ENCODE measurements at places on chromosomes 16 and 17. TPM values are rescaled to one million over a fixed set of nuclear protein-coding genes. Genes with fewer than 3 reads are reported as not detected.

Gene TAC4
- not detected for total RNA-seq

Gene CCL16
- not detected for total RNA-seq

Gene GHDC
- total RNA-seq = 29.6 TPM

Gene TLCD2
- total RNA-seq = not detected

Gene NR1D1
- total RNA-seq = 19.2 TPM

- no peaks in the 10 kb centered on the region for H3K27me3 ChIP-seq
- peak overlapping the region; percentile 59 for H3K4me3 ChIP-seq
- no peaks in the 10 kb centered on the region for H3K36me3 ChIP-seq
- H3K27ac ChIP-seq = peak overlapping the region; percentile 85
- peaks cover 79% of the 10 kb centered on the region for H3K4me1 ChIP-seq
Measured at GRCh38 chr17:48444516-48445247, 14.7 kb upstream of the SKAP1 start.

DNA sequence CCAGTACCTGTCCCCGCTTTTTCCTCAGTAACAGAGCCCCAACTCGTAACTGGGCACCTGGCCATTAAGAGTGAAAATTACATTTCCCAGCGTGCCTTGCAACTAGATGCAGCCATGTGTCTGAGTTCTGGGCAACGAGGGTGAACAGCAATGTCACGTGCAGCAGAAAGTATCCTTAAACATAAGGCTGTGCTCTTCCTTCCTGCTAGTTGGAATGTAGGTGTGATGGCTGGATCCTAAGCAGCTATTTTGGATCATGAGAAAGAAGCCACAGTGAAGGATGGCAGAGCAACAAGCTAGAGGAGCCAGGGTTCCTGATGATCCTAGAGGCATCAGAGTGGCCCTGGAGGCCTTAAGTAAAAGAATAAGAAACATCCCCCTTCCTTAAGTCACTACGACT lies 36.0 kb downstream of the ACTG1 start:
- H3K4me1 ChIP-seq = peaks cover under 1% of the 10 kb centered on the region
- no peak for DNase-seq
- no peak overlapping the region for H3K4me3 ChIP-seq
- peaks cover 15% of the 10 kb centered on the region for H3K27me3 ChIP-seq
- no peaks in the 10 kb centered on the region for H3K36me3 ChIP-seq

DNA sequence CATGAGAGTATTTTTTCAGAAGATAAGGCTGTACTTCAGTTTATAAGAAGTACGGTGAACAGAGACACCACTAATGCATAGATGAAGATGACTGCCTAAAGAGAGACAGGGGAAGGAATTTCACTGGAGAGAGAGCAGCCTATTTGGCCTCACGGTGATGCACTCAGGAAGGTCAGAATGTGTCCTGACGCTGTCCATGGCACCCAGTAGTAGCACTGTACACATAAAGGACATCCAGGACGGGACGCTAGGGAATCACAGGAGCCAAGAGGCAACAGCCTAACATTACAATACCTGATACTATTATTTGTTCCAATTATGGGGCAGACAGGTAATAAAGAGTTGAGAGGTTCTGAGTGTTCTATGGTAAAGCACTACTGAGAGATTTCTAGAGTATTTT lies 24.9 kb upstream of the LRRC37A start:
- H3K27ac ChIP-seq = no peak overlapping the region
- H3K4me3 ChIP-seq = no peak overlapping the region
- peaks cover 28% of the 10 kb centered on the region for H3K4me1 ChIP-seq

Data from naive thymus-derived CD8-positive, alpha-beta T cell (primary cell).